ENCODE measurements at places on chromosomes 3 and 15. TPM values are rescaled to one million over a fixed set of nuclear protein-coding genes. Genes with fewer than 3 reads are reported as not detected.
A peak's percentile ranks its signal among the peaks of the same experiment; 100 is the strongest.

- H3K27ac ChIP-seq: no peak overlapping the region
- no peak for DNase-seq
- H3K27me3 ChIP-seq: no peaks in the 10 kb centered on the region
Observed at GRCh38 chr3:137978328-137978727, 31.6 kb upstream of the CLDN18 start.

GRCh38 chr3:160224811-160225175 lies 429 bp upstream of the C3orf80 start:
- peak overlapping the region; percentile 47 for H3K4me3 ChIP-seq
- no peak overlapping the region for H3K27ac ChIP-seq
- H3K27me3 ChIP-seq: peaks cover 16% of the 10 kb centered on the region
- no peak for DNase-seq

Gene DNAJB8
- not detected for total RNA-seq

GRCh38 chr3:72205297-72205826 lies 420.4 kb upstream of the PROK2 start:
- no peaks in the 10 kb centered on the region for H3K36me3 ChIP-seq
- no peak for DNase-seq
- H3K4me3 ChIP-seq: no peak overlapping the region
- H3K27me3 ChIP-seq: no peaks in the 10 kb centered on the region
- no peaks in the 10 kb centered on the region for H3K4me1 ChIP-seq

Gene SLC12A1
- 0.41 TPM for total RNA-seq

Gene ZPLD1
- total RNA-seq: 0.07 TPM

GRCh38 chr15:90829126-90829525 lies 39.3 kb upstream of the FURIN start:
- no peak overlapping the region for H3K4me3 ChIP-seq
- H3K4me1 ChIP-seq: no peaks in the 10 kb centered on the region
- H3K27me3 ChIP-seq: no peaks in the 10 kb centered on the region
- no peak for DNase-seq
- no peaks in the 10 kb centered on the region for H3K36me3 ChIP-seq
- no peak overlapping the region for H3K27ac ChIP-seq

Gene DUOXA2
- total RNA-seq: not detected

- no peak overlapping the region for H3K4me3 ChIP-seq
- H3K27me3 ChIP-seq: no peaks in the 10 kb centered on the region
- H3K36me3 ChIP-seq: no peaks in the 10 kb centered on the region
- no peak overlapping the region for H3K27ac ChIP-seq
- no peaks in the 10 kb centered on the region for H3K4me1 ChIP-seq
Observed at GRCh38 chr3:10553591-10554235, 48.3 kb upstream of the ATP2B2 start.

Gene ZSCAN2
- 0.59 TPM for total RNA-seq

All from uterus (tissue), 4 donors.